A549 treated with AZD2906 at 1 μM for 4 hours (cell line): ENCODE measurements at places on chromosomes 6 and 20. TPM values are rescaled to one million over a fixed set of nuclear protein-coding genes. Genes with fewer than 3 reads are reported as not detected.

The ZNF311 gene
- 0.08 to 0.24 TPM (median 0.12 TPM) in 5 replicates for total RNA-seq

The DNAH8 gene
- total RNA-seq: not detected in 5 replicates

The IL22RA2 gene
- total RNA-seq: not detected in 5 replicates

The C6orf163 gene
- 0.10 to 0.41 TPM (median 0.20 TPM) in 5 replicates for total RNA-seq

The NNAT gene
- total RNA-seq: not detected in 5 replicates

The OOEP gene
- not detected in 5 replicates for total RNA-seq

The MOG gene
- total RNA-seq: not detected in 5 replicates

The UQCC2 gene
- 66.7 to 116 TPM (median 101 TPM) in 5 replicates for total RNA-seq

The TP53TG5 gene
- not detected in 5 replicates for total RNA-seq

The STMND1 gene
- total RNA-seq: not detected in 5 replicates

The OR5V1 gene
- not detected in 5 replicates for total RNA-seq

The PRDM13 gene
- total RNA-seq: 0.77 to 1.3 TPM (median 0.96 TPM) in 5 replicates

The DAAM2 gene
- total RNA-seq: 0.10 to 0.25 TPM (median 0.22 TPM) in 5 replicates

The HAO1 gene
- not detected in 5 replicates for total RNA-seq

The LY6G6D gene
- not detected in 5 replicates for total RNA-seq

The FAM217B gene
- total RNA-seq: 5.7 to 6.5 TPM (median 6.0 TPM) in 5 replicates

The RPN2 gene
- 247 to 288 TPM (median 258 TPM) in 5 replicates for total RNA-seq

The ASIP gene
- total RNA-seq: 0.18 TPM in 1 of 5 replicates, not detected in the others

The MDN1 gene
- 9.0 to 11.9 TPM (median 11.0 TPM) in 5 replicates for total RNA-seq

The CBFA2T2 gene
- 4.4 to 6.2 TPM (median 5.6 TPM) in 5 replicates for total RNA-seq

The GSTA4 gene
- total RNA-seq: 7.9 to 9.0 TPM (median 8.5 TPM) in 5 replicates

The TUBB gene
- 793 to 945 TPM (median 901 TPM) in 5 replicates for total RNA-seq

The ABHD16B gene
- total RNA-seq: not detected in 5 replicates

The SPEF1 gene
- 1.1 to 2.3 TPM (median 1.9 TPM) in 5 replicates for total RNA-seq

The ULBP2 gene
- total RNA-seq: 2.9 to 4.6 TPM (median 3.3 TPM) in 5 replicates

The NEDD9 gene
- 42.2 to 56.4 TPM (median 52.5 TPM) in 5 replicates for total RNA-seq
